NCI-H1092 treated with DMSO at 0.1 percent for 48 hours (cell line): ENCODE measurements at places on chromosomes 5 and 9.

DNA sequence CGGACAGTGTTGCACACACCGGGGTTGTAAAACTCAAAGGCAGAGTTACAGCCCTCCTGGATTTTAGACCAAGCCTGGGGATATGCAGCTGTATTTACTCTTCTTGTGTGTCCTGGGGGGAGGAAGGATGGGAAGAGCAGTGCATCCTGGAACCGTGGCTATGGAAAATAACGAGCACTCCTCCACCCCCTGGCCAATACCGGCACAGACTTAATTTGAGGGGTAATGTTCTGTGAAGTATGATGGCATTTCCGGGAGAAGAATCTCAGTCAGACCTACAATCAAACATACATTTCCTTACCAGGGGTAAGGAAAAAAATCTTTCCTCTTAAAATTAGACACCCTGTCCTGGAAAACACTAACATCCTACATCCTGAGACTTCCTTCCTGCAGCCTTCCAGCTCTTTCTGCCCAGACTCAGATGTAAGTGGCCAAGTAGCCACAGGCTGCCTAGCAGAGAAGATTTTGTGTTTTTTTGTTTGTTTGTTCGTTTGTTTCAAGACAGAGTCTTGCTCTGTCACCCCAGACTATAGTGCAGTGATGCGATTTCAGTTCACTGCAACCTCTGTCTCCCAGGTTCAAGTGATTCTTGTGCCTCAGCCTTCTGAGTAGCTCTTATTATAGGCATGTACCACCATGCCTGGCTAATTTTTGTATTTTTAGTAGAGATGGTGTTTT, 11.0 kb upstream of the ERMP1 start:
- peak; percentile 88 for DNase-seq

GRCh38 chr9:114820776-114821501, 15.1 kb upstream of the TNFSF15 start:
- DNase-seq: no peak

GRCh38 chr5:170571281-170571731, 67.5 kb downstream of the KCNIP1 start:
- DNase-seq: no peak

- no peak for DNase-seq
Observed at GRCh38 chr9:86941197-86941596, 6.1 kb downstream of the GAS1 start.

DNA sequence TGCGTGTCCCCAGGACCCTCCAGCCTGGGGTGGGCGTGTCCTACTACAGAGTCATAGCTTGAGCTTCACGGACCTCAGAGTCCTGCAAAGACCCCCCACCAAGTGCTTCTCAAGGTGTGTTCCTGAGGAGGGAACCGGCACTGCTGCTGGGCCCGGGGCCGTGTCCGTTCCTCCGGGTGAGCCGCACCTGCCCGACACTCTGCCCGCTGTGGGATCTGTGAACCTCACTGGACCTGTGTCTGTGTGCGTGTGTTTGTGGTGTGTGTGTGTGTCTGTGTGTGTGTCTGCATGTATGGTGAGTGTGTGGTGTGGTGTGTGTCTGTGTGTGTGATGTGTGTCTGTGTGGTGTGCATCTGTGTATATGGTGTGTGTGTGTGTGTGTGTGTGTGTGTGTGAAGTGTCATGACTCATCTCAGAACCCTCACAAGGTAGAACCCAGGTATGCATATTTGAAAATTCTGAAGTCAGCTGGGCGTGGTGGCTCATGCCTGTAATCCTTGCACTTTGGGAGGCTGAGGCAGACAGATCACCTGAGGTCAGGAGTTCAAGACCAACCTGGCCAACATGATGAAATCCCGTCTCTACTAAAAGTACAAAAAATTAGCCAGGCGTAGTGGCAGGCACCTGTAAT, 40.9 kb upstream of the RXRA start:
- DNase-seq: no peak

DNA sequence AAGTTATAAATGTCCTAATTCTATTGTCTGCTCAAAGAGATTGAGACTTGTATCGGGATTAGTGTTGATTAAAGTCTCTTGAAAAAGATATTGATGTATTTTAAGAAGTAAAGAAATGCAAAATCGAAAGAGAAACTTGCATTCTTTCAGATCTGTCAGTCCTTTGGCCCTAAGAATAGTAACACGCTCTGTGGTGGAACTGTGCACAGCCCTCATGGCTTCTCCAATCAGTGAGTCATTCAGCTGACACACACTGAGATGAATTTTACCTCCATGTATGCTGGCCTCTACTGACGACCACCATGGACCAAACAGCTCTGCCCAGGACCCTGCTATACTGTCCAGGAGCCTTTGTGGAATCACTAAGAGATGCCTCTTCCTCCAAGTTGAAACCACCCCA, 232.4 kb downstream of the ESM1 start:
- DNase-seq: no peak

- no peak for DNase-seq
Observed at GRCh38 chr5:127089191-127089590, 15.9 kb upstream of the C5orf63 start.

GRCh38 chr5:50663636-50664035, 2.8 kb upstream of the PARP8 start:
- DNase-seq: no peak
